Vagina (tissue), 2 donors: ENCODE measurements at places on chromosomes 5 and 9. TPM values are rescaled to one million over a fixed set of nuclear protein-coding genes. Genes with fewer than 3 reads are reported as not detected.

DNA sequence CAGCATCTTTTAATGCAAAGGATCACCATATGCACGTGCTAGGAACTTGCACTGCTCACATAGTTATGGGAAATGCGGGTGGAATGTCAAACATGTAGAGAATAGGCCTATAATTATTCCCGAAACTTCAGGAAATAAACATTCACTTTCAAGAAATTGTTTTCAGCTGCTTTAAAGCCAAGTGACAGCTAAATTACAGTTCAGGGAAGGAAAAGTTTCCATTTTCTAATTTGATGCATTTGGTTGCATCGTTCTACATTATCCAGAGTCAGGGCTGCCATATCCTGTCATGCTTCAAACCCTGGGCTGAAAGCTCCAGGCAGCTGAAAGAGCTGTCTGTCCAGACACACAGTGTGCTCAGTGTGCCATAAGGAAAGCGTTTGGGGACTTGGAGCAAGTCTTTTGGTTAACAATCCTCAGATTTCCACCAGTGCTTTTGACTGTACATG is 518.1 kb downstream of the CSNK1G3 start:
- no peak for DNase-seq

- no peak for DNase-seq
Measured at GRCh38 chr9:570187-570586, 271.3 kb upstream of the DMRT1 start.

GRCh38 chr5:123209502-123210027 is 120.5 kb downstream of the PRDM6 start:
- DNase-seq: no peak

DNA sequence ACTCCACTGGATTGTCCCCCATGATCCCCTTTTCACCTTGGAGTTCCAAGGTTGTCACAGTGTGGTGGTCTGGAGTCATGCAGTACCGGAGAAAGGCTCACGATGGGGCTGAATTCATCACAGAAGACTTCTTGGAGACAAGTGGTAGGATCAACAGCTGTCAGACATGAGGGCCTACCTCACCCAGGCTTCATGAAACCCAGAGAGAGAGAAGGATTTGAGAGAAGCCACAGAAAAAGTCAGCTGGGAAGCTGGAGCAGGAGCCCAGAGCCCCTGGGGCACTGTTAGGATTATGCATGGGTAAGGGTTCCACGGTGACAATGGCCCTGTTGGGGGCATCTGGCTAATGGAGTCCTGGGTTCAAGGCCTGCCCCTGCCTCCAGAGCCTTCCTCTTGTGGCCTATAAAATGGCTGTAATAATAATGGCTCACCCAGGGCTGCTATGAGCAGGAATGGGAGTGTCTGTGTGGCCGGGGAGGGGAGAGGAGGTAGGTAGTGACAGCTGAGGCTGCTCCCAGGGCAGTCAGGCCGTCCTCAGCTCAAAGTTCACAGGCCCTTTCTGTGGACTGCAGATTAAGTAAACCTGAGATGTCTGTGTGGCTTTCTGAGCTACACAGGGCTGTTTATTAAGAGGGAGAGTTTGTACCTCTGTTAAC is 910 bp downstream of the TRIM14 start:
- DNase-seq: no peak

GRCh38 chr5:12615141-12615820 is 711.0 kb upstream of the CTNND2 start:
- DNase-seq: no peak

- no peak for DNase-seq
Measured at GRCh38 chr5:160379511-160379910, 9.1 kb upstream of the C1QTNF2 start.

GRCh38 chr5:131357739-131358561 is 94.1 kb downstream of the CDC42SE2 start:
- no peak for DNase-seq

- no peak for DNase-seq
Measured at GRCh38 chr5:33297760-33298216, 143.0 kb upstream of the TARS1 start.

DNA sequence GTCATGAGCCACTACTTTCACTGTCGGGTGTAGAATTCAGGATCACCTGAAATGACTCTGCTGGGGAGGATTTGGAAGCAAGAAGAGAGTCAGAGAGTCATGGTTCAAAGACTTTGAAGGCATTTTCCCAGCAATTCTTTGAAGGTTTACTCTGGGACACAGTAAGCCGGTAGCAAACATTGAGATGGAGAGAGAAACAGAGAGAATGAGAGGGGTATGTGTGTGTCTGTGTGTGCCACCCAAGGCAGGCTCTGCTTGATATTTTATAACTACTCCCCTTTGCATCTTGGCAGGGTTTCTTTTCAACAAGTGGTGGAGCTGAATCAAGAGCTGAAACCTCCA is 89.8 kb downstream of the ANKRD55 start:
- DNase-seq: no peak

DNA sequence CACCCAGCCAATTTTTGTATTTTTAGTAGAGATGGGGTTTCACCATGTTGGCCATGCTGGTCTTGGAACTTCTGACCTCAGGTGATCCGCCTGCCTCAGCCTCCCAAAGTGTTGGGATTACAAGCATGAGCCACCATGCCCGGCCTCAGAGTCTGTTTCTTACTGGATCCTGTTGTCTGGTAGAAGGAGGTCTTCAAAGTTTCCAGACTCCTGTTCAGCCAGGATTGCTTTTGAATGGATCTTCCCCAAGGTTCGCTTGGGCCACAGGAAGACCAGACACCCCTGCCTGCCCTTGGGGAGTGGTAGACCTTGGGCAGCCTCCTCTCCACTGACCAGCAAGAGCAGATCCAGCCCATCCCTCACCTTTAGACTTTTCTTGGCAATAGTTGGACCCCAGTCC is 7.6 kb upstream of the LCN2 start:
- no peak for DNase-seq

GRCh38 chr9:34987160-34987901 is 2.2 kb upstream of the DNAJB5 start:
- DNase-seq: no peak

GRCh38 chr9:133238272-133238850 is 29.3 kb upstream of the OBP2B start:
- DNase-seq: no peak

DNA sequence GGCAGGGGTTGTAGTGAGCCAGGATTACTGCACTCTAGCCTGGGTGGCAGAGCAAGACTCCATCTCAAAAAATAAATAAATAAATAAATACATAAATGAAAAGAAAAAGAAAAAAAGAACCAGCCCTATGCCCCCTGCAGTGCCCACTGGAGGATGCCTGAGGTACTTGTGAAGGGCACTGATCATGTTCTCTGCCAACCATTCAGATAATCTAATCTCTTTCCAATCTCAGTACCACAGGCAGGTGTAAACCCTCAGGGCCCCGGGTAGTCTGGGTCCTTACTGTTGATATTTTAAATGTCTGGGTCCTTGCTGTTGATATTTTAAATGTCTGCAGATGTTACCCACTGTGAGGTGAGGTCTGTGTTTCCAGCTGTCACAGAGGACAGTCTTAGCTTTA is 321.8 kb upstream of the ADCY2 start:
- no peak for DNase-seq

DNA sequence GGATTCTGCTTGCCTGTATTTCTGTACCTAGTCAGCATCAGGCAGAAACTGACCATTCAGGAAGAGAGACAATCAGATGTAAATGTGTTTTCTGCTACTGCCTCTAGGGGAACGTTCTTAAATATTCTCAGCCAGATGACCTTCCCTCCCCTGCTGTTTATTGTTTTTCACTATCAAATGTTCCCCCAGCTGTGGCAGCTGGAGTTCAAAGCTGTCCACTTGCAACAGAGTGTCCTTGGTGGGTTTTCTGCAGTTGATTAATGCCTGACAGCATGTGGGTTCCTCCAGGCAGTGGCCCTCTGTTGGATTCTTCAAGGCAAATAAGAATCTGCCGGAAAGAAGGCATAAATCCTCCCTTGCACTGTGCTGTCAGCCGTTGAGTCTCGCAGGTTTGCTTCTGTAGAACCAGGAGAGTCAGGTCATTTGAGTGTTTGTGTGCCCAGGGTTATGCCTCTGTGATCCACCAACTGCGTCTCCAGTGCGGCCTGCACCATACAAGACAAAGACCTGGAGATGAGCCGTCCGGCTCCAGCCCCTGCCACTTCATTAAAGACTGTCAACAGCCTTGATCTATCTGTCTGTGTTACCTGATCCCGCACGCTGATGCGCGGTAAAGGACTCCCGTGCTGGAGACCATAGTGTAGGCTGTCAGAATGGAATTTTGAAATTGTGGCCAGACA is 203.4 kb downstream of the GADD45G start:
- peak; percentile 71 for DNase-seq

DNA sequence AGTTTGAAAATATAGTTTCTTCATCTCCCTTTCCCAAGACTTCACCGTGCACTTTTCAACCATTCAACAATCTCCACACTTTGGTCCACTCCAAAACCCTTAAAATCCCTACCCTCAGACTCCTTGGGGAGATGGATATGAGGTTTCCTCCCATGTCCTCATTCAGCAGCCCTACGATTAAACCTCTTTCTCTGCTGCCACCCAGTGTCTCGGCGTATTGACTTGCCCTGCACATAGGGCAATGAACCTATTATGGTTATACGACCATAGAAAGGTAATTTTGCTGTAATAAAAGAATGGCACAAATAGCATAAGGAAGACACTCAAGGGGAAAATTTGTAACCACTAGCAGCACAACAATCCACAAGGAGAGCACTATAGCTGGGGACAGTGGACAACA is 803.5 kb downstream of the TLE1 start:
- DNase-seq: no peak

DNA sequence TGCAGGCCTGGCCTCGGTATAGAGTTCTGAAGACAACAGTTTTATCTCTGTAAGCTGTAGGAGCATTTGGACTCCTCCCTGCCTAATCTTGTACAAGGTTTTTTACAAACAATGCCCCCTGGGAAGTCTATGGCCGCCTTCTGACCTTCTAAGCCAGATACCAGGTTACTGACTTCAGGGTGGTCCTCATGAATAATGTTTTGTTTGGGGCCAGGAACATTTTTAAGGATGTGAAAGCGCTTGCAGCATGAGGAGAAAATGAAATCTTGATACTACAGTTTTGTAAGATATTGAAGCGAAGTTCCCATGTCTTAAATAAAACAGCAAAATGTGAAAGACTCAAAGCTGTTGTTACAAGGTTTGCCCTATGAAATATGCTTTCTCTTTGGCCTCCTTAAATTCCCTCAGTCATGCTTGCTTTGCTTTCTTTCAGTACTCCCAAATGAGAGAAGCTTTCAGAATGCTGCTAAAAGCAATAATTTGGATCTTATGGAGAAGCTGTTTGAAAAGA is 5.2 kb downstream of the ANKDD1B start:
- no peak for DNase-seq

DNA sequence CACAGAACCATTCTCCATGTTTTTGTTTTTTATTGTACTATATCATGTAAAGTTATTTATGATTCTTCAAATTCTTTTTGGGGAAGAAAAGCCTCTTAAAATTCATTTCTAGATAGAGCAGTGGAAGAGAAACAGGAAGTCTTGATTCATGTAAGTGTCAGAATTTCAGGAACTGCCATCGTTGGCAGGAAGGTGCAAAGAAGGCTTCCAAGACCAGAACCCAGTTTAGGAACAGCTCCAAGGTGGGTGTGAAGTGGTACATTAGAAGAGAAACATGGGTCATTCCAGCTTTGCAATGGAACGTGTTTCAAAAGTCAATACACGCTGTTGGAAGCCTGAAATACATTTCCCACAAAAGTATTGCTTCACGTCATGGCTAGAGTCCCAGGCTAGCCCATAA is 14.8 kb downstream of the SAXO1 start:
- DNase-seq: no peak

DNA sequence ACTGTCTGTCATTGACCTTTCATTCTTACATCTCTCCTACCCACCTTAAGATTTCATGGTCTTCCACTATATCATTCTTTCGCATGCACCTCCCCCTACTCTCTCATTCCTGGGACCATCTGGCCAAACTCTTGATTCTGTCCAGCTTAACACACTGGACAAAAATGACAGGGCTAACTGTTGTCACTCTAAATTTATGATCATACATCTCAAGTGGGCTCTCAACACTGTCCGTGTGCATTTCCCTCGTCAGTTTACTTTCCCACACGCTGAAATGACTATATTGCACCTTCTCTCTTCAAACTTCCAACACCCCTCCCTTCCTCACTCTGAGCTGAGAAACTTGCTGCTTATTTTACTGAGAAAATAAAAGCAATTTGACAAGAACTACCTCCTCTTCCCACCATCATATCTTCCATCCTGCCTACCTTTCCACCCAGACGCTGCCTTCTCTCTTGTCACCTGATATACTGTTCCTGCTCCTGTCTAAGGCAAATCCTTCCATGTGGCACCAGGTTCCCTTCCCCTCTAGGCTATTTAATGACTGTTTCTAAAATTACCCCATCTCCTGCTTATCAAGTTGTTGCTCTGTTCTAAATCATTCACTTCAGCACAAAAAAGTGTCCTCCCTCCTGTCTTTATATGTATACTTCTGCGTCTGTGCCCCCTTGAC is 8.1 kb upstream of the KLF9 start:
- peak; percentile 86 for DNase-seq

DNA sequence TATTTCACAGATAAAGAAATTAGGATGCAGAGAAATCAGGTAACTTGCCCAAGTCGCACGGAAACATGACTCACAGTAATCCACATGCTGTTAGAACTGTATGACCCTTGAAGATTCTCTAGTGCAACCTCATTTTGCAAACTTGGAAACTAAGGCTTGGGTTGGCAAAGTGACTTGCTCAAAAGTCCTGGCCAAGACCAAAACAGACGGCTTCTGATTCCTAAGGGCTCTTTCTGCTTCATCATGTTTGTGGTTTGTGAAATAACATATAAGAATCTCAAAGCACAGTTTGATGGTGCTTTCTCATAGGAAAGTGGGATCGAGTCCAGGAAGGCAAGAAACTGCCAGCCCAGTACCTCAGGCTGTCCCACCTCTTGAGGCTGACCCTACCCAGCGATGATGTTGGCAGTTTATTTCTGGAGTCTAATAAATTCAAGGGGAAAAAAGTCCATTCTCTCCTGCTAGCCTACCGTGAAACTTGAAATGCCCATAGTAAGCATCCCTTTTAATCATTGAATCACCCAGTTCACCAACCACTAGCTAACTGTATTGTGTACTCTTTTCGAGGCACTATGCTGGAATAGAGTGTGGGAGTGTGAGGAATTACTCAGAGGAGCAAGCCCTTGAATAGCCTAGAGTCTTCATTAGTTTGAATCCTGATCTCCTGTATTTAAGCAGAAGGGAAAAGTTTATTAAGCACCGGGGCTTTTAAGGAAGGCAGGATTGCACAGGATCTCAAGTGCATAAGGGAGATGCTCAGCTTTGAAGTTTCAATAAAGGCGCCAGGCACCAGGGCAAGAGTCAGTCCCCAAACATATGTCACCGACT is 14.1 kb downstream of the CAPSL start:
- no peak for DNase-seq

GRCh38 chr5:178627259-178627598 is 379 bp upstream of the CLK4 start:
- DNase-seq: no peak

GRCh38 chr5:100647461-100648230 is 112.5 kb downstream of the FAM174A start:
- DNase-seq: no peak

The HMCN2 gene
- 5.2 TPM for total RNA-seq

The SARDH gene
- 2.0 TPM for total RNA-seq

The ANP32B gene
- 75.1 TPM for total RNA-seq

The CCNJL gene
- 5.6 TPM for total RNA-seq

The FST gene
- 5.6 TPM for total RNA-seq

The DOCK8 gene
- total RNA-seq: 18.4 TPM

The SELENOP gene
- 344 TPM for total RNA-seq
